Activated T-cell treated with anti-CD3 and anti-CD28 coated beads for 24 hours (primary cell): ENCODE measurements at places on chromosomes 13 and 19.

DNA sequence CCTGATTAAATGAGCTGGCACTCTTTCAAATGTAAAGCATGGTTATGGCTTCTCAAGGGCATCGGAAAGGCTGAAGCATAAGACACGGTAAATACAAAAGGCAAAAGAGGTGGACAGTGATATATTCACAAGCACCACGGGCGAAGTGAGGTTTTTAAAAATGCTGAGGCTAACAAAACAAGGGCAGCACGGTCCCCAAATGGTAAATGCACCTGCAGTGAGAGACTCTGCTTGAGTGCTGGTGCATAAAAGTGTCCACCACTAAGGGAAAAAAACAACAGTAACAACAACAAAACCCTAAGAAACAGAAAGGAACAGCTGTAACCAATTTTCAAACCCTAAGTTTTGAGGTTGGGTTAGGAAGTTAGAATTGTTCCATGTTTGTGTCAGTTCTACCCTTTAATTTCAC is 234.9 kb downstream of the PCDH9 start:
- no peak for DNase-seq

DNA sequence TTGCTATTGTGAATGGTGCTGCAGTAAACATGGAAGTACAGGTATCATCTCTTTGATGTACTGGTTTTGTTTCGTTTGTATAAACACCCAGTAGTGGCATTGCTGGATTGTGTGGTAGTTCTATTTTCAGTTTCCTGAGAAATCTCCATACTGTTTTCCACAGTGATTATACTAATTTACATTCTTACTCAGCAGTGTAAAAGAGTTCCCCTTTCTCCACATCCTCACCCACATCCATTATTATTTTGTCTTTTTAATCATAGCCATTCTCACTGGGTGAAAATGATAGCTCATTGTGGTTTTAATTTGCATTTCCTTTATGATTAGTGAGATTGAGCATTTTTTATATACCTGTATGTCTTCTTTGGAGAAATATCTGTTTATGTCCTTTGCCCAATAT is 62.3 kb upstream of the PARP4 start:
- DNase-seq, result no peak

GRCh38 chr19:55254625-55254977 is 4.2 kb downstream of the PPP6R1 start:
- no peak for DNase-seq

GRCh38 chr13:113934576-113934975 is 39.3 kb downstream of the C13orf46 start:
- DNase-seq, result no peak

GRCh38 chr13:92512852-92513251 is 713.8 kb upstream of the GPC6 start:
- DNase-seq, result no peak

GRCh38 chr19:18474366-18474887 is 36.5 kb upstream of the ISYNA1 start:
- no peak for DNase-seq

- no peak for DNase-seq
Observed at GRCh38 chr13:73065665-73066340, 7.0 kb downstream of the KLF5 start.

DNA sequence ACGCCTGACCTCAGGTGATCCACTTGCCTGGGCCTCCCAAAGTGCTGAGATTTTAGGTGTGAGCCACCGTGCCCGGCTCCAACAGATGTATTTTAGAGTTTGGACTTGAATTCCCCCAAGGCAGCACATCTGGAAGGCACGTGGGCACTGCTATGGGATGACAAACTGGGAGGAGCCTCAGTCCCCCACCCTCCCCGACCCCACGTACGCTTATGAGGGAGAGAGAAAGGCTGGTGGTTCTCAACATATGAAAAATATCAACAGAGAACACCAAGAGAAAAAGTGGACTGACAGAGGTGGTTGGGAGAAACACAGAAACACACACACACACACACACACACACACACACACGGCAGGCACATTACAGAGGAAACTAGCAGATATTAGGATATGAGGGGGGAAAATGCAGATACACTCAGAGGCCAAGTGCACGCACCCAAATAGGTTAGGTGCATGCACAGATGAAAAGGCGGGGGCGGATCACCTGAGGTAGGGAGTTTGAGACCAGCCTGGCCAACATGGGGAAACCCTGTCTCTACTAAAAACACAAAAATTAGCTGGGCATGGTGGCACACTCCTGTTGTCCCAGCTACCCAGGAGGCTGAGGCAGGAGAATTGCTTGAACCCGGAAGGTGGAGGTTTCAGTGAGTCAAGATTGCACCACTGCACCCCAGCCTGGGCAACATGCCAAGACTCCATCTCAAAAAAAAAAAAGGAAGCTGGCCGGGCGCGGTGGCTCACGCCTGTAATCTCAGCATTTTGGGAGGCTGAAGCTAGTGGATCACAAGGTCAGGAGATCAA is 3.2 kb downstream of the STX10 start:
- DNase-seq, result no peak

DNA sequence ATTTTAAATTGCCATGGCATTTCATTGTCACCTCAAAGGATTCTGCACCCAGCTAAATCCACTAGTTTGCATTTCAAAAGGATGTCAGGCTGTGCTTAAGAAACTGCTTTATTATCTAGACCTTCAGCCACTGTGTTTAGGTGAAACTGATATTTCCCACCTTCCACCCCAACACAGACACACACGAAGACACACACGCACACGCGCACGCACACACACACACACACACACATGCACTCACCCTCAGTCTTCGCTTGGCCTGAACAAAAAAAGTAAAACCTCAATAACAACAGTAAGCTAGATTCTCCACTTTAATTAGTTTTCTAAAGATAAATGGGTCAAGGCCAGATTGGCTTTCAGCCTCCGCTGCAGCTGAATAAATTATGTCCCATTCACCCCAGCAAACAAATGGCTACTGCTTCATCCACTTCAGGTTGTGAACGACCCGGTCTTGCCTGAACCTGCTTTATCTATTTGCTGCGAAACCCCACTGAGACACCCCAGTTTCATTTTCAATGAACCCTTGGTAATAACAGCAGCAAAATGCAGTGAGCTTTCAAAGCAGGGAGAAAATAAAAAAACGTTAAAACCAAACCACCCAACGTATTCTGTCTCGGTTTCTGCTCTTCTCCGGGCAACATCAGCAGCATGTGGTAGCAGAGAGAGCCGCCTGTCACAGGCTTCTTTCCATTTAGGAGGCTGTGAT is 166.8 kb downstream of the DCT start:
- no peak for DNase-seq

DNA sequence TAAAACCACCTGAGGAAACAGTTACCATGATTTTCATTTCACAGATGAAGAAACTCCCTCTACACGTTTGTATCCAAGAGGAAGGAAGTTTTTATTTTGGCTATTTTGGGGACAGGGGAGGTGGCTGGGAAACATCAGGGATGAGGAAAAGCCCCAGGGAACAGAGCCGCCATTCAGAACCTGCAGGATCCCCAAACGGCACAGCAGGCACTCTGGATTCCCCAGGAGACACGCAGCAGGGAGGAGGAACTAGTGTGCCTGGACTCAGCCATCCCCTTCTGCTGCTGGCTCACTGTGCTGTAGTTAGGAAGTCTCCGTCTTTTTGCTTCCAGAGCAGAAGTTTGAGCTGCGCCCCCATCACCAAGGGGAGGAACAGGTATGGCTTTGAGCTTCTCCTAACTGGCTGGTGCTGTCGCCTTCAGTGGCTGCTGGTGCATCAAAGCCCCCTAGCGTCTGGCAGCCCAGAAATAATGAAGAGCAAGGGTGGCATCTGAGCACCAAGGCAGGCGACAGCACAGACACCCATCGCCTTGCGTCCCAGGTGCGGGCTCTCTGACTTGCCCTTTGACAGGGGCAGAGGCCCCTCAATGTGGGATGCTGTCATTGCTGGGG is 4.2 kb downstream of the NAPA start:
- DNase-seq, result no peak

GRCh38 chr13:54965881-54966280 is 1937.3 kb downstream of the OLFM4 start:
- DNase-seq, result no peak

- DNase-seq, result no peak
Observed at GRCh38 chr19:6219586-6220290, 60.0 kb downstream of the MLLT1 start.

DNA sequence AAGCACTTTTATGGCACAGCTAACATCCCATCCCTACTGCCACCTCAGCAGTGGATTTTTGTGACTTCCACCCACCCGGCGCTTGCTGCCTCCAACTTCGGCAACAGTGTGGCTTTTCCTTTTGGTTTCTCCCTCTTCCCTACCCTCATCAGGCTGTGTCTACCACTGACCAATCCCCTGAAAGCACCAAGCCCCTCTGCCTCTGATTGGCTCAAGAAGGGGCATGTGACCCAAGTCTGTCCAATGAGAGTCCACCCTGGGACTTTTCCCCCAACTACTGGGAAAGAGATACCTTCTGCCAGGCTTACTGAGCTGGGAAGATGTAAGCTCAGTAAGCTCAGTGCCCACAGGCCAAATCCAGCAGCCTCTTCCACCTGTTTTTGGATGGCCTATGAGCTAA is 5.8 kb downstream of the SMIM7 start:
- DNase-seq, result no peak

GRCh38 chr13:99273128-99273527 is 14.9 kb upstream of the GPR18 start:
- DNase-seq, result no peak

- no peak for DNase-seq
Observed at GRCh38 chr19:3792114-3792513, 5.9 kb upstream of the MATK start.

GRCh38 chr13:99572921-99573320 is 71.6 kb downstream of the TM9SF2 start:
- no peak for DNase-seq

GRCh38 chr13:31209172-31209840 is 9.5 kb downstream of the B3GLCT start:
- DNase-seq, result no peak
